ENCODE measurements at places on chromosomes 11 and 22.

GRCh38 chr11:70671611-70672010 is 273.3 kb downstream of the CTTN start:
- DNase-seq: no peak

GRCh38 chr11:102121329-102121728 is 11.1 kb downstream of the YAP1 start:
- DNase-seq: no peak

- no peak for DNase-seq
These were observed 44.7 kb downstream of the CCDC90B start for GRCh38 chr11:83241291-83241946.

DNA sequence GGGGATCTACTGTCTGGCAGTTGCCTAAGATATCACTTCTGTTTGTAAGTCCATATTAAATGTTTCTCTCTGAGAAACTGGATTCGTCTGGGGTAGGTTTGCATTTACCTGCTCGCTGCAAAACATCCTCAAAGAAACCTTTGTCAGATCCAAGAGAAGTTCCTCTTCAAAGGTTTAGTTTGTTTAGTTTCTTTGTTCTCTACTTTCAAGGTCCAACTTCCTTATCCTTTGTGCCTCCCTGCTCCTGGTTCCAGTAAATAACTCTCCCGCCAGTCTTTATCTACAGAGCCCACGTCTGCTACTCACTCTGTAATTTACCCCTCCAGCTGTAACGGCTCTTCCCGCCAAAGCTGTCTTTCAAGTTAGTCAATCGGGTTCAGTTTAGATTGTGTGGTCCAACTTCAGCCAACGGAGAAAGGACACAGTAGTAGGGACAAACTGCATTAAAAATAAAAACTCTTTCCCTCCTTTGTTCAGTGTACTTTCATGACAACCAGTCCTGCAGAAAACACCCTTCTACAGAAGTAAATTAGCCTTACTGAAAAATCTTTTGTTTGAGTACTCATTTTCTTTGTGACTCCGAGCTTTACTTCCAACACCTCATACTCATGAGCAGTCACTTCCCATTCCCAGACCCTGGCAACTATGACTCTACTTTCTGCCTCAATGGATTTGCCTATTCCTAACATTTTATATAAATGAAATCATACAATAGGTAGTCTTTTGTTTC is 41.0 kb downstream of the TMPRSS5 start:
- no peak for DNase-seq

DNA sequence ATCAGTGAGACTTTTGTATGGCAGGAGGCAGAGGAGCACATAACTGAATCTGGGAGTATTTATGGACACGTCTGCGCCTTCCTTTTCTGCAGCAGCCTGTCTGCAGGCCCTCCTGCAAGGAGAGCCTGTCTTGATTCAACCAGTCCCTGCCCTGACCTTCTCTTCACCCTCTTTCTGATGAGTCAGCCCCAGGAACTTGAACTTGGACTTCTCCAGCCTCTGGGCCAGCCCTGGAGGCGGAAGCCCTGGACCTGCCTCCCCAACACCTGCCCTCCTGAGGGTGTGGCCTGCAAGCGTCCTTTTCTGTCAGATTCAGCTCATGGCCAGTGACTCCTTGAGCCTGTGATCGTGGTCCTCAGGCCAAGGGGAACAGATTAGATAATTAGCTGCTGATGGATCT is 20.0 kb downstream of the DAGLA start:
- no peak for DNase-seq

- DNase-seq: no peak
These were observed 23.5 kb downstream of the LARGE1 start for GRCh38 chr22:33896575-33897447.

GRCh38 chr22:46862418-46863324 is 100.2 kb downstream of the TBC1D22A start:
- no peak for DNase-seq

DNA sequence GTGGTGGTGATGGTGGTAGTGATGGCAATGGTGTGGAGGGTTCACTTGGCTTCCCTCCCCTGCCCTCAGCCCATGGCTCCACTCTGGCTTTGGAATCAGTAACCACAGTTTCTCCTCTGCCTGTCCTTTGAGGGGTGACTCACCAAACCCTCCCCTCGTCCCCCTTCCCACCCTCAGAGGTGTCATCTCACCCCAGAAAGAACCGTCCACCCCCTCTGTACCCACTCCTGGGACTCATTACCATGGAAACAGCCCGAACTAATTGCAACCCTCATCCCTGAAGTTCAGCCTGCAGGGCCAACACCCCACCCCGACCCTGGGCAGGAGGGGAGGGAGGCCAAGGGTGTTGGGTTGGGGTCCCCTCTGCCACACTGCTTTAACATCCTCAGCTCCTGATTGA is 26.6 kb downstream of the PHLDB1 start:
- DNase-seq: no peak

GRCh38 chr11:997907-998306 is 38.6 kb downstream of the MUC6 start:
- DNase-seq: no peak

DNA sequence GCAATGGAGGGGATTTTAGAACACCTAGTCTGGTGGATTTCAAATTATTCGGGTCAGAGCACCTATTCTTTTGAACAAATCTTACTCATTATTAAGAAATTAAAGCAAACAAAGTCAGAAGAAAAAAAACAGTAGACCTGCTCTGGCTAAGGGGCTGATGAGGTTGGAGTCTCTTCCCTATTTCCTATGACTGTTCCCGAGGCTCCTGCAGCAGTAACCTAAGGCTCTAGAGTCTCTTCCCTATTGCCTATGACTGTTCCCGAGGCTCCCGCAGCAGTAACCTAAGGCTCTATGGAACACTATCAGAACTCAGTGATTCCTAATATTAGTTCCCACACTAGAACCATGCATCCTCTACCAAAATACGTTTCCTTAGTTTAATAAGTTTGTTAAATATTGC is 607.9 kb downstream of the NTM start:
- DNase-seq: no peak

GRCh38 chr11:47348859-47349258 is 3.6 kb downstream of the MYBPC3 start:
- no peak for DNase-seq

DNA sequence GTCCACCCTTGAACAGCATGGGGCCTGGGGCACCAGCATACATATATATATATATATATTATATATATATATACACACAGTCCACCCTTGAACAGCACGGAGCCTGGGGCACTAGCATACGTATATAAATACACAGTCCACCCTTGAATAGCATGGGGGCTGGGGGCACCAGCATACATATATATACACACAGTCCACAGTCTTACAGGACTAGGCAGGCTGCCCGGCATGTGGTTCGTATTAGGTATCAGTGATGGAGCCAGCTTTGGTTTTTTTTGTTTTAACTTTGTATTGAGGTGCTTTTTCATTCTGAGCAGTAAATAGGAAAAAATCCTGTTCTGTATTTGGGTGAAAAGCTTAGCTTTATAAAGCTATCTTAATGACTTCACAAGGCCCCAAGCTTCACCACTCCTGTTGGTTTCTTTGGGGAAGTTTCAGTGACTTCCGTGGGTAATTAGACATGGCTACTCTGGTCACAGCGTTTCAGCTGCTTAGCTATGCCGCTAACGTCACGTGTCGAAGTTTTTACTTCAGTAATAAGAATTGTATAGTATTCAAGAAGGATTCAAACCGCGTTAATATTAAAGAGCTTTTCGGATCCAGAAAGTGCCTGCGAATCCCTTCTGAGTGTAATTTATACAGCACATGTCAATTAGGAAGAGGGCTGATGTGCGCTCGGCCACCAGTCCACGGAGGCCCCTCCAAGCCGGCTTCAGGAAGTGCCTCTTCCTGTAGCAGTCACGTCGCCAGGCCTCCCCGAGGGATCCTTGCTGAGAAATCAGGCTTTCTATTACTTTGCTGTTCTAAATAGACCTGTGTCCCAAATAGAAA is 179.7 kb downstream of the TBC1D22A start:
- DNase-seq: no peak

- no peak for DNase-seq
These were observed 14.3 kb downstream of the BIRC2 start for GRCh38 chr11:102361086-102362031.

DNA sequence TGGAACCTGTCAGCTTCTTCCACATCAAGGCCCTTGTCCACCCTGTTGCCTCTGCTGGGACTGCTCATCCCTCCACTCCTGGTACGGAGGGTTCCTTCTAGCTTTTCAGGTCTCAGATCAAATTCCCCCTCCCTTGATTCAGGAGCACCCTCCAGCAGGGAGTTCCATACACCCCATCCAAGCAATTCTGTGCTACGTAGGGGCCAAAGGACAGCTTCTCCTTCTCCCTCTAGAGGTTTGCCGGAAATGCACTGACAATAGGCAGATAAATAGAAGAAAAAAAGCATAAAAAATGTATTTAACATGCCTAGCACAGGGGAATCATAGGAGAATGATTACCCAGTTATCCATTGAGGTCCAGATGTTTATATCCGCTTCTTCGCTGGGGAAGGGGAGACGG is 3.3 kb upstream of the CARD10 start:
- no peak for DNase-seq

DNA sequence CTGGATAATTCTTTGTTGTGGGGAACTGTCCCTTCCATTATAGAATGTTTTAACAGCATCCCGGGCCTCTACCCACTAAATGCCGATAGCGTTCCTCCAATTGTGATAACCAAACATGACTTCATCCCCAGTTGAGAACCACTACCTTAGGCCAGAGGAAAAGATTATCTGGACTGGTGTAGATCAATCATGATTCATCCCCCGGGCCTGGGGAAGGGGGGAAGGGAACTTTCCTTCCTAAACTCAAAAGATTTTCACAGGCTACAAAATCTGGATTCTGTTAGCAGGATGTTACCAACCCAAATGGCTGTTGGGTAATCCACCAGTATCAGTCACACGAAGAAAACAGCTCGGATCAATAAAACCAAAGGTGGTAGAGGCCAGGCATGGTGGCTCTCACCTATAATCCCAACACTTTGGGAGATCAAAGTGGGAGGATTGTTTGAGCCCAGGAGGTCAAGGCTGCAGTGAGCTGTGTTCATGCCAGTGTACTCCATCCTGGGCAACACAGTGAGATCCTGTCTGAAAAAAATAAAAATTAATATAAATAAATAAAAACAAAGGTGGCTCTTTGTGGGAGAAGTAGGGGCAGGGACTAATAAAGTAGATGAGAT is 10.1 kb downstream of the CTR9 start:
- DNase-seq: no peak

DNA sequence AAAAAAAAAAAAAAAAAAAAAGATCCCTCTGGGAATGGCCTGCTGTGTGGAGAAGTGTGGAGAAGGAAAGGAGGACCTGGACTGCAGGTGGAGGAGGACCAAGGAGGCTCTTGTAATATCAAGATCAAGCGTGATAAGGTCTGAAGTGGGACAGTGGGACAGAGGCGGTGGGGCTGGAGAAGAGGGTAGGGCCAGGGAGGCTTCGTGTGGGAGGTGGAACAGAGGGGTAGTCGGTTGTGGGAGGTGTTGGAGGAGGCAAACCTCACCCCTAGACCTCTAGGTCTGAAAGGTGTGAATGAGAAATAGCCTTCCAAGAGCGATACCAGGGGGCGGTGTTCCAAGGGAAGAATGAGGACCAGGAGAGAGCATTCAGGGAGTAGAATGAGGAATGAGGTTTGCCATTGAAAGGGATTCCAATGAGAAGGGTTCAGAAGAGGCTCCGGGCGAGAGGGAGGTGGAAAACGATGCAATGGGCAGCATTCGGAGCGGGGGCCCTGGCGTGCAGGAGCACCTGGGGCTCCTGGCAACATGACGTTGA is 44.2 kb downstream of the MCHR1 start:
- DNase-seq: no peak

DNA sequence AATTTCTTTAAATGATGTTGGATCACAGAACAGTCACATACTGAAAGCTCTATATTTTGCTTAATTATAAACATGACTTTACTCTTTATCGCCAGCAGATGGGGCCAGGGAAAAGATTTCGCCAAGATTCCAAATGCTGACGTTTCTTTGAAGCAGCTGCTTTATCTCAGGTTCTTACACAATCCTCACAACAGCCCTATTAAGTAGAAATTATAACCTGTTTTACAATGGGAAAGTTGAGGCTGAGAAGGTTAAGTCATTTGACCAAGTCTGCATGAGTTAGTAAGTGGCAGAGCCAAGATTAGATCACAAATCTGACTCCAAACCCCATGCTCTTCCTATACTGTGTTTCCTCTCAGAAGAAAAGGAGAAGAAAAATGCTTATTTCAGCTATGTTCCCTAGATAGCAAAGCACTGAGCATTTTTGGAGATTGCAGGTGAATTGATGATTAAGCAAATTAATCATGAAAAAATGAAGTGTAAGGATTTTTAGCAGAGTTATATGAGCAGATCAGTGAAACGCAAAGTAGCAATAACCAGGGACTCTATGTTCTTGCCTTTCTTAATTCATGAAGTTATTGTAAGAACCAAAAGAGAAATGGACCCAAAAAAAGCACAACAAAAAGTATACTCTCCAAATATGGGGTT is 79.0 kb downstream of the AASDHPPT start:
- DNase-seq: no peak

DNA sequence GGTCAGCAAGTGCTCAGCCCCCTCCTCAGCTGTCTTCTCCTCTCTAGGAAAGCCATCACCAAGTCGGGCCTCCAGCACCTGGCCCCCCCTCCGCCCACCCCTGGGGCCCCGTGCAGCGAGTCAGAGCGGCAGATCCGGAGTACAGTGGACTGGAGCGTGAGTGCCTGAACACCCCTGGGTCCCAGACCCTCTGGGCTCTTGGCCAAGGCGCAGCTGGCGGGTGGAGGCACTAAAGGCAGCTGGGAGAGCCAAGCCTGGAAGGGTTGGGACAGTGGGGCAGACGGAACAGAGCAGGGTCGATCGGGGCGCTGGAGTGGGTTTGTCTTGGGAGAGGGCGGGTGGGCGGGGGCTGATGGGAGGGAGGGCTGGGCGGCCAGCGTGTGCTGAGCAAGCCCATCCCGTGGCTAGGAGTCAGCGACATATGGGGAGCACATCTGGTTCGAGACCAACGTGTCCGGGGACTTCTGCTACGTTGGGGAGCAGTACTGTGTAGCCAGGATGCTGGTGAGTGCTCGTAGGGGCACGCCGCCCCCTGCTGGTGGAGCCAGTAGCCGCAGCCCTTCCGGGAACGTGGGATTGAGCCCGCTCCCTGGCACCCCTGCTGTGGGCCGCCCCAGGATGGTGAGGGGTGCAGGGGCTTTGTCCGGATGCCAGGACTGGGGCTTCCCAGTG is 14.1 kb upstream of the MDK start:
- DNase-seq: no peak

GRCh38 chr22:17965538-17966402 is 58.6 kb downstream of the MICAL3 start:
- DNase-seq: no peak

GRCh38 chr11:67114275-67114896 is 4.7 kb upstream of the KDM2A start:
- DNase-seq: no peak

DNA sequence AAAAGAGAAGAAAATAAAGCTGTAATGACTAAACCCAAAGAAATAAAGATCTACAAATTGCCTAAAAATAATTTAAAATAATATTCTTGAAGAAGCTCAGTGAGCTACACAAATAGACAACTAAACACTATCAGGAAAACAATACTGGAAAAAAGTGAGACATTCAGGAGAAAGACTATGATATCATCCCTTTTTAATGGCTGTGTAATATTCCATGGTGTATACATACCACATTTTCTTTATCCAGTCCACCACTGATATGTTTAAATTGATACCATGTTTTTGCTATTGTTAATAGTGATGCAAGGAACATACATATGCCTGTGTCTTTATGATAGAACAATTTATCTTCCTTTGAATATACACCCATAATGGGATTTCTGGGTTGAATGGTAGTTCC is 13.1 kb upstream of the OR6T1 start:
- no peak for DNase-seq
